ENCODE measurements at places on chromosomes 1 and 21. TPM values are rescaled to one million over a fixed set of nuclear protein-coding genes. Genes with fewer than 3 reads are reported as not detected.
A peak's percentile ranks its signal among the peaks of the same experiment; 100 is the strongest.

- H3K4me3 ChIP-seq, result no peak overlapping the region
- DNase-seq, result no peak
- H3K27ac ChIP-seq, result no peak overlapping the region
- H3K27me3 ChIP-seq, result no peaks in the 10 kb centered on the region
- no peaks in the 10 kb centered on the region for H3K36me3 ChIP-seq
Observed at GRCh38 chr21:20721151-20721550, 277.1 kb upstream of the NCAM2 start.

GRCh38 chr1:165452336-165453130, 7.6 kb upstream of the RXRG start:
- no peaks in the 10 kb centered on the region for H3K36me3 ChIP-seq
- peaks cover 5% of the 10 kb centered on the region for H3K27me3 ChIP-seq
- H3K4me3 ChIP-seq, result no peak overlapping the region

DNA sequence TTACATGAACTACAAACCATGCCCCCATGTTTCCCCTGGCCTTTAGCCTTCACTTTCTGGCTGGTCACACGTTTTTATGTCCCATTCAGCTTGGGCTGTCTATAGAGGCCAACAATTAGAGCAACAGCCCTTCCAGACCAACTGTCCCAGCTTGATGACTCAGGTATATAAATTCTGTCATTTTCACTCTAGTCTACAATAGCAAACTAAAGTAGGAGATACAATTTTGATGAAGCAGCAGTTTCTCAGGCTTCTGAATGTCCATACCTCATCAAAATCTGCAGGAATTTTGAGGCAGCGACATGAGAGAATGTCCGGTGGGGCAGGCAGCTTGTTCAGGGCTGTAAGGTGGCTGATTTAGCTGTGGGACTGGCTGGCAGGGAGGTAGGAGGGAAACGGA, 45.6 kb upstream of the VAV3 start:
- H3K4me1 ChIP-seq, result peaks cover 26% of the 10 kb centered on the region
- H3K27me3 ChIP-seq, result no peaks in the 10 kb centered on the region
- no peak overlapping the region for H3K4me3 ChIP-seq
- no peak for DNase-seq
- H3K27ac ChIP-seq, result no peak overlapping the region

GRCh38 chr21:31457675-31458074, 113.6 kb upstream of the TIAM1 start:
- no peak overlapping the region for H3K27ac ChIP-seq
- no peaks in the 10 kb centered on the region for H3K4me1 ChIP-seq
- H3K27me3 ChIP-seq, result no peaks in the 10 kb centered on the region
- no peak for DNase-seq
- no peak overlapping the region for H3K4me3 ChIP-seq

- no peaks in the 10 kb centered on the region for H3K4me1 ChIP-seq
- H3K27me3 ChIP-seq, result no peaks in the 10 kb centered on the region
- DNase-seq, result no peak
- no peak overlapping the region for H3K27ac ChIP-seq
- H3K36me3 ChIP-seq, result no peaks in the 10 kb centered on the region
Observed at GRCh38 chr1:67937651-67938050, 104.4 kb upstream of the GNG12 start.

GRCh38 chr1:183841950-183842794, 37.3 kb downstream of the RGL1 start:
- H3K27me3 ChIP-seq, result no peaks in the 10 kb centered on the region
- peaks cover 5% of the 10 kb centered on the region for H3K36me3 ChIP-seq
- DNase-seq, result peak; percentile 87
- H3K4me3 ChIP-seq, result no peak overlapping the region

GRCh38 chr21:35075546-35075945, 26.4 kb upstream of the RUNX1 start:
- H3K4me1 ChIP-seq, result peaks cover 35% of the 10 kb centered on the region
- DNase-seq, result no peak
- H3K36me3 ChIP-seq, result no peaks in the 10 kb centered on the region
- no peak overlapping the region for H3K4me3 ChIP-seq
- no peak overlapping the region for H3K27ac ChIP-seq

GRCh38 chr1:2098839-2099785, 48.9 kb downstream of the PRKCZ start:
- no peak overlapping the region for H3K4me3 ChIP-seq
- no peaks in the 10 kb centered on the region for H3K36me3 ChIP-seq
- H3K4me1 ChIP-seq, result no peaks in the 10 kb centered on the region
- H3K27ac ChIP-seq, result no peak overlapping the region
- peaks cover 2% of the 10 kb centered on the region for H3K27me3 ChIP-seq

- no peaks in the 10 kb centered on the region for H3K27me3 ChIP-seq
- H3K27ac ChIP-seq, result no peak overlapping the region
- no peak for DNase-seq
- H3K4me1 ChIP-seq, result no peaks in the 10 kb centered on the region
Observed at GRCh38 chr21:40681164-40681859, 165.6 kb downstream of the DSCAM start.

GRCh38 chr1:44068442-44068921, 37.2 kb upstream of the SLC6A9 start:
- peaks cover 15% of the 10 kb centered on the region for H3K27me3 ChIP-seq
- DNase-seq, result no peak
- no peaks in the 10 kb centered on the region for H3K36me3 ChIP-seq
- H3K27ac ChIP-seq, result no peak overlapping the region
- peaks cover 9% of the 10 kb centered on the region for H3K4me1 ChIP-seq

- no peaks in the 10 kb centered on the region for H3K27me3 ChIP-seq
- no peak overlapping the region for H3K4me3 ChIP-seq
- no peak for DNase-seq
- H3K27ac ChIP-seq, result peak overlapping the region; percentile 20
- H3K36me3 ChIP-seq, result no peaks in the 10 kb centered on the region
Observed at GRCh38 chr1:64915381-64916274, 50.7 kb downstream of the JAK1 start.

DNA sequence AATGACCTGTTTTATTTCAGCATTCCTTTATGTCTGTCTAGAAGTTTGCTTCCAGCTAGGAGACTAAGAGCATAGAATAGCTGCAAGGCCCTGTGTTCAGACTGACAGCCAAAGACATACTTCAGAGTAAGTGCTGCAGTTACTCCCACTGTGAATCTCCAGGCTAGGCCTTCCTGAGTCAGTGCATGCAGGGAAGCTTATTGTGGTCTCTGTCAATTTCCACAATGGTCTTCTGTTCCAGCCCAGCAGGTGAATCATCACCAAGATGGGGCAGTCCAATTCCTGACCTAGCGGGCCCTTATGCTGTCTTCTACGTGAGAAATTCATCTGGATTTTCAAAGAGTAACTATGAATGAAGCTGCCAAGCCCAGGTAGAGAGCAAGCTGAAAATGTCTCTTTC, 146.3 kb upstream of the C8B start:
- H3K36me3 ChIP-seq, result no peaks in the 10 kb centered on the region
- no peaks in the 10 kb centered on the region for H3K4me1 ChIP-seq
- DNase-seq, result no peak
- no peak overlapping the region for H3K4me3 ChIP-seq
- no peaks in the 10 kb centered on the region for H3K27me3 ChIP-seq
- no peak overlapping the region for H3K27ac ChIP-seq

- H3K27me3 ChIP-seq, result no peaks in the 10 kb centered on the region
- H3K36me3 ChIP-seq, result no peaks in the 10 kb centered on the region
- H3K4me3 ChIP-seq, result no peak overlapping the region
- DNase-seq, result no peak
Observed at GRCh38 chr1:156696755-156697154, 8.6 kb downstream of the CRABP2 start.

DNA sequence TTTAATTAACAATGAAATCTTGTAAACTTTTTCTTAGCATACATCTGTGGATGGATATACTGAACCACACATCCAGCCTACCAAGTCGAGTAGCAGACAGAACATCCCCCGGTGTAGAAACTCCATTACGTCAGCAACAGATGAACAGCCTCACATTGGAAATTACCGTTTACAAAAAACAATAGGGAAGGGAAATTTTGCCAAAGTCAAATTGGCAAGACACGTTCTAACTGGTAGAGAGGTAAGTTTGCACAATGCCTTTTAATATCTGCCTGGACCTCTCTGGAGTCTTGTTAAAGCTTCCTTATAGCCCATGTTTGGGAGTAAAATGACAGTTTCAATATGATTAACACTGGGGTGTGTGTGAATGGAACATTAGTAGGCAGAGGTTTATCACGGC, 51.4 kb downstream of the MARK1 start:
- no peak overlapping the region for H3K27ac ChIP-seq
- H3K27me3 ChIP-seq, result no peaks in the 10 kb centered on the region

DNA sequence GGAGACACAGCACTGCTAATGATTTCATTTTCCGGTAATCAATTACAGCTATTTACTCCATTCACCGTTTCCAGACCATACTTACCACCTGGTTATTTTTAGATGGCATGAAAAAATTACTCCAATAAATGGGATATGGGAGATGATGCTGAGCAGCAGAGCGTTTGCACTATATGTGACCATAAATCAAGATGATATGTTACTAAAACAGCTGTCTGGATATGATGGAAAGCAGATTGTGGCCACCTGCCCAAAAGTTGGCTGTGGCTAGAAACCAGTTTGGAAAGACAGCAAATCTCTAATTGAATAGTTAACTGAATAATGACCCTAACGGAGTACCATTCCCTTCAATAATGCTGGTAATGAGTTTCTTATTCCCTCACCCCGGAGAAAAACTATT, 22.5 kb upstream of the KCTD3 start:
- H3K27me3 ChIP-seq, result no peaks in the 10 kb centered on the region
- no peak overlapping the region for H3K27ac ChIP-seq
- H3K36me3 ChIP-seq, result no peaks in the 10 kb centered on the region
- no peaks in the 10 kb centered on the region for H3K4me1 ChIP-seq
- no peak overlapping the region for H3K4me3 ChIP-seq

DNA sequence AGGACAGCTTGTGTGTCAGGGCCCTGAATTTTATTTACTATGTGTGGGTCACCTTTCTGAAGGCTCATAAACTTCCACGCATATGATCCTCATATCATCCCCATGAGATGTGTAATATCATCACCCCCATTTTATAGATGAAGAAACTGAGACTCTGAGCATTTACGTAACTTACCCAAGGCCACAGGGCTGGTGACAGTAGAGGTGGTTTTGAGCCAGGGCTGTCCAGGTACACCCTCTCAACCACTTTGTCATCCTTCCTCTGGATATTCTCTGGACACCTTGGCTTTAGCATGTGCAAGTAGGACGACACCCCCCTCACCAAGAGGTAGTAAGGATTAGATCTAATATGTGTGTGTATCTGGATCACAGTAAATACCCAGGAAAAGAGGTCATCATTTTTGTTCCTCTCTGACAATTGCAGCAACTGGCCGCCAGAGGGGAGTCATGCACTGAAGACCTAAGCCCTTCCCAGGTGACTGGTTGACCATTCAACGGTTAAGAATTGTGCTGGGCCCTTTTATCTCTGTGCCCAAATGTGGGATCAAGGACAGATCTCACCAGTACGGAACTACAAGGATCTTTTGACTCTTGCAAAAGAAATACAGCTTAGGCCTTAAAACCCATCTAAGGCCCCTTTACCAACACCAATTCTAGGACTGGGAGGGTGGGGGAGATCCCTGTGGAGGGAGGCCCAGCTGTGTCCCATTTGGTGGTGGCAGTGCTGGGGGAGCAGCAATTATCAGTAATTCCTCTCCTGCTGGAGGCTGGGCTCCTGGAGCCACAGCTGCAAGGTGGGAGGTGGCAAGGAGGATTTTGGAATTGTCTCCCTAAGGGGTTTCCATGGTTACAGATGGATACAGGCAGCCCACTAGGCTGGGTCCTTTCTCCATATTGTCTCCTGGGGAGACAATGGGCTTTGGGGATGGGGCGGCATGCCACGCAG, 13.7 kb upstream of the E2F2 start:
- H3K27ac ChIP-seq, result no peak overlapping the region
- no peaks in the 10 kb centered on the region for H3K36me3 ChIP-seq
- H3K4me3 ChIP-seq, result no peak overlapping the region
- peak; percentile 77 for DNase-seq
- H3K27me3 ChIP-seq, result no peaks in the 10 kb centered on the region
- peaks cover 15% of the 10 kb centered on the region for H3K4me1 ChIP-seq

GRCh38 chr1:246302251-246302625, 204.8 kb downstream of the SMYD3 start:
- no peaks in the 10 kb centered on the region for H3K27me3 ChIP-seq
- no peak overlapping the region for H3K4me3 ChIP-seq
- H3K27ac ChIP-seq, result no peak overlapping the region
- peaks cover 7% of the 10 kb centered on the region for H3K4me1 ChIP-seq
- DNase-seq, result no peak
- no peaks in the 10 kb centered on the region for H3K36me3 ChIP-seq

- no peaks in the 10 kb centered on the region for H3K4me1 ChIP-seq
- no peak overlapping the region for H3K4me3 ChIP-seq
- H3K27me3 ChIP-seq, result no peaks in the 10 kb centered on the region
- no peak overlapping the region for H3K27ac ChIP-seq
- no peak for DNase-seq
Observed at GRCh38 chr21:45534636-45535331, 7.5 kb downstream of the SLC19A1 start.

- no peak overlapping the region for H3K4me3 ChIP-seq
- DNase-seq, result no peak
- no peaks in the 10 kb centered on the region for H3K27me3 ChIP-seq
- H3K27ac ChIP-seq, result no peak overlapping the region
- H3K4me1 ChIP-seq, result peaks cover 13% of the 10 kb centered on the region
Observed at GRCh38 chr1:221892301-221892830, 150.5 kb upstream of the DUSP10 start.

DNA sequence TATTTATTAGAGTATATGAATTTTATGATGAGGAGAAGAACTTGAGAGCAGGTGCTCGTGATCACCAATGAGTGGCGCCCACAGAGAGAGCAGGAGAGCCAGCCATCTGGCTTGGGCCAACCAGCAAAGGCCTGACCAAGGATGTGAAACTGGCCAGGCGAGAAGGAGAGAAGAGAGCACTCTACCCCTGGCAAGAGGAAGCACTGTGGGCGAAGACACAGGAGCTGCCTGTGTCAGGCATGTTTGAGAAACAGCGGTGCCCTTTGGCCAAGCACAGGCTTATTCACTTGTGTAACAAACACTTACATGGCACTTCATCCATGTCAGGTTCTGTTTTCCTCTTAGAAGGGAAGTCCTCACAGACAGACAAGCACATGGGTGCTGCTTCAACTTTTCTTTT, 4.2 kb upstream of the SIPA1L2 start:
- no peak for DNase-seq
- H3K4me1 ChIP-seq, result peaks cover 6% of the 10 kb centered on the region
- H3K27ac ChIP-seq, result no peak overlapping the region
- H3K36me3 ChIP-seq, result no peaks in the 10 kb centered on the region
- no peaks in the 10 kb centered on the region for H3K27me3 ChIP-seq

The CCDC185 gene
- not detected for total RNA-seq

The CELA2A gene
- total RNA-seq, result not detected

The TSPAN2 gene
- 18.2 TPM for total RNA-seq

The ZNF669 gene
- 32.6 TPM for total RNA-seq

The SGIP1 gene
- total RNA-seq, result 0.41 TPM

The LAMC2 gene
- not detected for total RNA-seq

The FCRL4 gene
- not detected for total RNA-seq

The PCAT6 gene
- total RNA-seq, result not detected

The CFAP74 gene
- not detected for total RNA-seq

The WDR64 gene
- total RNA-seq, result 0.24 TPM

The ATP1A4 gene
- total RNA-seq, result not detected

The LRRC40 gene
- 30.9 TPM for total RNA-seq

The FHAD1 gene
- 0.47 TPM for total RNA-seq

The LORICRIN gene
- not detected for total RNA-seq

The NTNG1 gene
- not detected for total RNA-seq

The RIPPLY3 gene
- total RNA-seq, result not detected

The ANGPTL1 gene
- total RNA-seq, result 0.13 TPM

The WNT2B gene
- 8.7 TPM for total RNA-seq

Measured in SJSA1 (cell line).